ENCODE measurements at places on chromosomes 16 and 17. TPM values are rescaled to one million over a fixed set of nuclear protein-coding genes. Genes with fewer than 3 reads are reported as not detected.
A peak's percentile ranks its signal among the peaks of the same experiment; 100 is the strongest.

Gene RNF112
- total RNA-seq: 3.9 TPM

Gene SKAP1
- total RNA-seq: 7.4 TPM

DNA sequence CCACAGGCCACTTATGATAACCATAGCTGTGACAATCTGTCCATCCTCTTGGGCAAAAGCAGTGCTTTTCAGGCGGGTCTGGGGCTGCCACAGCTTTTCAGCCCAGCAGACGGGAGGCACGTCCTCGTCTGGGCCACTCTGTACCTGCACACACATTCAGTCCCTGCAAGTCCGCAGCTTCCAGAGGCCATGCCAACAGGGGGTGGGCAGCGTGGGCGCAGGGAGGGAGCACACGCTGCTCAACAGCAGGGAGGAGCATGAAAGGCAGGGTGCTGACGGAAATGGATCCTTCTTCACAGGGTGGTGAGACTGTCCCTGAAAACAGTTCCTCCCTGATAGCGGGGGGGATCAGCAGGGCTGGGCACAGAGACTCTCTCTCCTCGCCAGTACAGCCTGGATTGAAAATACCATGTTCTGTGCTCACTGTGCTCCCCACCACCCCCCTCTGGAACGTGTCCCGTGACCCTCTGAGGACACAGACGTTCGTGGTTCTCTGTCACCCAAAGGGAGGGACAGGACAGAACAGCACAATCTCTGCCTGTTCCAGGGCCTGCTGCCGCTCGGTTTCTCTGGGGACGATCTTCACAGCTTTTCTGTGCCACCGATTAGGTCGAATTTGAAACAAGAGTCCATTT, 41.7 kb downstream of the PEMT start:
- DNase-seq: no peak

Gene CLDN9
- total RNA-seq: 0.53 TPM

Gene SP6
- 0.62 TPM for total RNA-seq

- no peak for DNase-seq
These were observed 62.1 kb downstream of the PRKCA start for GRCh38 chr17:66364508-66364907.

GRCh38 chr17:1362964-1363363, 37.1 kb downstream of the YWHAE start:
- DNase-seq: no peak

GRCh38 chr16:28156056-28156680, 55.6 kb downstream of the XPO6 start:
- no peak for DNase-seq

DNA sequence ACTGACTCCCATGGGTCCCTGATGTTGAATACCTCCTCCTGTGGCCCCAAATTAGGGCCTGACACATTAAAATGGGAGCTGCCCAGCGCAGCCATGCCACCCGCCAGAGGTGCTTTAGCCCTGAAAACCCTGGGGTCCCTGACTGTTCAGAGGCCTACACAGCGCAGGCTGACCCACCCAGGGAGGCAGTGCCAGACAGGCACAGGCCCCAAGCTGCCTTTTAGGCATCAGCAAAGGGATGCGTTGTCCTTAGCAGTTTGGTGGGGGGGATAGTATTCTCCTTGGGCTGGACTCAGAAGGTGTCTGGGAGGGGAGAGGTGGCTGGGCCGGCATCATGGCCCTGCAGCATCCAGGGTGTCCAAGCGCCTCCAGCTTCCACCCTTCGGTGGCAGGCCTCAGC, 1.4 kb downstream of the RAPGEFL1 start:
- no peak for DNase-seq

DNA sequence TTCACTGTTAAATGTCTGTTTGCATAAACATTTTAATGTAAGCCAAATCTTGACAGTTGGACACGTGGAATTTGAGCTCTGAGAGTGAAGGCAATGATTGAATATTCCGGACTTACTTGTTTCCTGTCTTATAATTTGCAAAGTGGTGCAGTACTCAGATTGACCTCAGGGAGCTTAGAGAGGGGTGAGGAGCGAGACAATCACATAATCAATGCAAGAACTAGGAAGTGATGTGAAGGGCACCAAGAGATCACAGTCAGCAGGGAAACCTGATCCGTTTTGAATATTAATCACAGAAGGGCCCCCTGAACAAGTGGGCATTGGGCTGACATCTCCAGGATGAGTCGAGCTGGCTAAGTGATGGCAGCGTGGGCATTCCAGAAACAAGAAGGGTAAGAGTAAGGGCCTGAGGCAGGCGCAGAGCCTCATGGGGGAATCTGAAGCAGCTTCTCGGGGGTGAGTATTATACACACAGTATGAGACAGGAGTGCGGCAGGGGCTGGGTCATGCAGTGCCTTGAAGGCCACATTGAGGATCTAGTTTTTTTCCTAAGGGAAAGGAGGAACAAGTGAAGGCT, 26.1 kb downstream of the TEX2 start:
- DNase-seq: no peak

- DNase-seq: no peak
These were observed 18.2 kb downstream of the USP31 start for GRCh38 chr16:23131036-23131435.

Gene BRCA1
- 8.3 TPM for total RNA-seq

Gene HOXB2
- 23.1 TPM for total RNA-seq

- DNase-seq: no peak
These were observed 33.7 kb downstream of the RGS9 start for GRCh38 chr17:65170839-65171238.

- DNase-seq: peak; percentile 74
These were observed 486 bp upstream of the WSB1 start for GRCh38 chr17:27293359-27293897.

DNA sequence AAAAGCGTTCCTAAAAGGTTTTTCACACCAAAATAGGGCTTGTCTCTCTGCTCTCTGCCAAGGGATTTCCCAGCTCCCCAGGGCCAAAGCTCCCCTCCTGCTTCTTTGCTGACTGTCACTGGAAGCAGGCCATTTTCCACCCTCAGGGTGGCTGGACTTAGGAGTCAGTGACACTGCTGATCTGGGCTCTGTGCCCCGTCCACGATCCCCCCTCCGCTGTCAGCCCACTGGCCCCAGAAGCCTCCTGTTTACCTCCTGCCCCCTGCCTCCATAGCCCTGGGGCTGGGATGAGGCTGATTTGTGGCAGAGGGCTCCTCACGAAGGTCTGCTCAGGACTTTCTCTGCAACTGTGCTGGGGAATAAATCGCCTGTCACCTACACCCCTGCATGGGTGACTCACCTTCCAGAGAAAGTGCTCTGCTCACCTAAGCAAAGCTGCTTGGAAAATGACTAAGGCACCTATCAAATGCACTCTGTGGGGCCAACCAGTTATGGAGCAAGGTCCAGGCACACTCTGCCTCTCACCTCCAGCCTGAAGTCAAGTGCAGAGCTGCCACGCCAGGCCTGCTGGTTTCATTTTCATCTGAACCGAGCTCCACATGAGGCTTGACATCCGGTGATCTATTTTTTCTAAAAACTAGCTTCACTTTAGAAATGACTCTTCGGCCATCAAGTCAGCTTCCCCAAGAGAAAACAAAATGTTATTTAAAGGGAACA, 4.9 kb downstream of the MAP3K14 start:
- no peak for DNase-seq

Gene ATP2C2
- total RNA-seq: 0.58 TPM

Gene PDIA2
- total RNA-seq: 0.85 TPM

Gene KRT31
- not detected for total RNA-seq

GRCh38 chr17:31869031-31869430, 10.0 kb upstream of the COPRS start:
- DNase-seq: no peak

DNA sequence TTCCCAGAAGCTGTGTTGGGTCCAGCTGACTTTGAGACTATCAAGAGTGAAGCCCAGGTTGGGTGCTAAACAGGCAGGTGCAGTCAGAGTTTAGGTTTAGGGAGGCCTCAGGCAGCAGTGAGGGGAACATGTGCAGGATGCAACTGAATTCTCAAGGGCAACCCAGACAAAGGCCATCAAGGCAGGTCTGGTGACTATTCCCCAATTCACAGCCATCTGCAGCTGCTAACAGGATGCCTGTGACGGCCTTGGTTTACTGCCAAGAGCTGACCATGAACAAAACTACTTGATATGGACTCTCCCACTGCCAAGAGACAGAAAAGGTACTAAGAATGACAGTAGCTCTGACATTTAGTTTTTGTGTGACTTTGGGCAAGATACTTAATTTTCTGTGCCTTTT, 45.2 kb upstream of the BCAR1 start:
- no peak for DNase-seq

All from sciatic nerve (tissue), 2 donors.